ENCODE measurements at places on chromosomes 13 and 19.

DNA sequence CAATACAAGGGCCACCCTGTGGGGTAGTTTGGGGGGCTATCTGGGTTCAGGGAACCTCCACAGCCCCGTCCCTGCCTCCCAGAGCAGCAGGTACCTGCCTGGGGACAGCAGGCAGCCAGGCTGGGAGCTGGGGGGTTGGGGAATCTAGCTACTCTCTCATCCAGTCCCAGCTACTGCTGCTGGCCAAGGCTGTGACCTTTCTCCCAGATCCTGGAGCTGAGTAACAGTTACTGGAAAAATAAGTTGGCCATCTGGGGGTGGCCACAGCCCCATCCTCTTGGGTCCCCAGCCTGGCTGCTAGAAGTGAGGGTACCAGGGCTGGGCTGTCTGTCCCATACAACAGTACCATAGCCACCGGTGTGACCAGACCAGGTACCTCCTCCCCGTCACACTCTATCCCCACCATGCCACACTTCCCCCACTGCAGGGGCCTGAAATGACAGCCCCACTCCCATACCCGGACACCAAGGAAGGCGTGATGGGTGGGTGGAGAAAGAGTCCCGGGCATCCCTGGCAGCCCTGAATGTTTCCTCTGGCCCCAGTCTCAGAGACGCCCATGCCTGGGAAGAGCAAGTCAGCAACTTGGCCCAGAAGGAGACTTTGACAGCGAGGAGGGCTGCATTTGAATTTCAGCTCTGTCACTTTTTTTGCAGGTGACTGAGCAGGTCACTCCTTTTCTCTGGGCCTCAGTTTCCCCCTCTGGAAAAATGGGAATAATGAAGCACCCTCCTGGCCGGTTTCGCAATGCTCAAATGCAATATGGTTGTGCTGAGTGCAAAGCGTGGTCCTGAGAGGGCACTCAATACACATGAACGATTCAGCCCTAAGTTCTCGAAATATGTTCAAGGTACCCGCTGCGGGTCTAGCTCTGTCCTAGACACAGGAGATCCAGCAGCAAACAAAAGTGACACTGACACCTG is 30.7 kb upstream of the NFIC start:
- no peak for DNase-seq

DNA sequence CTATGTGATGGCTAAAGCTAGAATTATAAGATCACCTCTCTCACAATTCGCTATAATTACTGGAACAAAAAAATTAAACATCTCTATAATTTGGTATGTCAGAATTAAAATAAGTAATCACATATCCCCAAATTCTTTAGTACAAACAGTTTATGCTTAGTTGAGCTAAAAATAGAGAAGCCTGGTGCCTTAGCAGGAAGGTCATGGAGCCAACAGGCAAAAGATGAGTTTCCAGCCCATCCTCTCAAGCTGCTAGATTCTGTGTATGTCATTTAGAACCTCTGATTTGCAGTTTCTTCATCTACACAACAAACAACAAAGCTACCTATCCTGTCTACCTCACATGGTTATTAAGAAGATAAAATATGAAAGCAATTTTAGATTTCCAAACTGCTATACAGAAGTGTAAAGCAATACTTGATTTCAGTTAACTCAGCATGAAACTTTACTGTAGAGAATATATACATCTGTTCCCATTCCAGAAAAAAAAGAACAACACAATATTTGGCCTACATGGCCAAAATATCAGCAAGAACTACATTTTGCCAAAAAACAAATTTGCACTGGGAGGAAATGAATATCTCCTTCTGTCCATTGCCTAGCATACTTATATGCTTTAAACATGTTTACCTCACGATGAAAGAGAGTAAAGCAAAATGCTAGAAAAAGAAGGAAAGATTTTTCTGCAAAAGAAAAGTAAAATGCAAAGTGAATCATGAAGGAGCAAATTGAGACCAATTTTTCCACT is 294.0 kb upstream of the MIR17HG start:
- DNase-seq = no peak

DNA sequence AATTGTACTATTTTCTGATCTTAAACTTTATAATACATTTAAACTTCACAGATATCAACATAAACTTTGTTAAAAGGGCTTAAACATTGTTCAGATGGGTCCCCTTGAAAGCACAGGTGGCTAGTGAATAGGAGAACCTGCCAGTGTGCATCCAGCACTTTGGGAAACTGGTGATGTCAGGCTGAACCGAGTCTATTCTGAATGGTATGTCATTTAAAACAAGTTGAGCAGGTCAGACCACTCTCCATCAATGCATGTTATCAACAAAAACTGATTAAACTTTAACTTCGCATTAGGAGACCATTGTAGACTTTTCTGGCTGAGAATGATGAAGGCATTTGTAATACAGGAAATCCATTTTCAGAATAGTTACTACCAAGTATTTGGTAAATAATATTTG is 50.1 kb upstream of the FREM2 start:
- DNase-seq = no peak

DNA sequence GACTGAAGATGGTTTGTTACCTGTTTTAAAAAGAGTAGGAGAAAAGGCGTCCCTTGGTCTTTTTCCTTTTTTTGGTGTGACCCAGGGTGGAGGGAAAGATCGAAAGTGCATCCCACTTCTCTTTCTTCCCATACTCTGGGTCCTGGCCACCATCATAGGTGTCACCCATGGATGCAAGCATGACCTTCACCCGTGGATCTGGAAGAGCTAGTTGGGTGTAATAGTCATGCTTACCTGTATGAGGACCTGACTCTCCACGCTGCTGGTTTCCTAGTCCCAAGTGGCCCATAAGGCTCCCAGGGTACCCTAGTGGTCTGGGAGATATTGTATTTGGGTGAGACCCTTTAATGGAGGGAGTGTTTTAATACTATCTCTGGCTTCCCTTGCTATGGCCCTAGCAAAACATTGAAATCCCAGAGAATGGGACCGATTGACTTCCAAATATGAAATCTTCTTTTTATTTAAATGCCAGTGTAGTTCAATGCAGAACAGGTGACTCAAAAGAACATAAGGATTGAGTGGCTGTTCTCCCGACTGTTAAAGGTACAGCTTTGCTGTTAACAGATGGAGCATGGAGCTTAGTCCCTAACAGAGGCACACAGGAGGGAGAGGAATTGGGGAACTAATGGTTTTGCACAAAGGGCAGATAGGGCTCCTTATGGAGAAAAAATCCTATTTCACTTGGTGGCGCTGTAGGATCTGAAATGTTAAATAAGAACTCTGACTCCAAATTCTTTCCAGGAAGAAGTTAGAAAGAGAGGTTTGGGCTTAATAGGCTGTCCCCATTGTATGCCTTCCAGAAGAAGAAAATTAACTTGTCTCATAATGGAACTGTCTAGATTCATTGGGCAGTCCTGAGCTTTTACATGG is 7.0 kb upstream of the ZNF550 start:
- DNase-seq = peak; percentile 18

DNA sequence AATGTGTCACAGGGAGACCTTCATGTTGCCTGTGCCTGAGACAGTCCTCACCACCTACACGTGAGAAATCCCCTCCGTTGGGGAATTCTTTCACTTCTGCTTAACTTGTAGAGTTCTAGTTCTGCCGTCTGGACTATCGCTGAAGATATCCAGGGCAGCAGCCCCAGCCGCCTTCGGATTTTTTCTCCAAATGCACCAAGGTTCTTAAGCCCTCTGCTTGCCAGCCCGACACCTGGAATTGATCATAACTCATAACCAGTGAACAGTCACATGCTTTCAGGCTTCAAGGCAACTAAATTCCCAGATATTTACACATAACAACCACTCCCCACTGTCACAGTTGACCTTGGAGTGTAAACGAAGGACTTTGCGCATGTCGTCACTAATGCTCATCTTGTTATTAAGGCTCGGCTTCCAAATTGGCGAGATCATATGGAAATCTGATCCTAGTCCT is 114.4 kb downstream of the RAB20 start:
- peak; percentile 89 for DNase-seq

DNA sequence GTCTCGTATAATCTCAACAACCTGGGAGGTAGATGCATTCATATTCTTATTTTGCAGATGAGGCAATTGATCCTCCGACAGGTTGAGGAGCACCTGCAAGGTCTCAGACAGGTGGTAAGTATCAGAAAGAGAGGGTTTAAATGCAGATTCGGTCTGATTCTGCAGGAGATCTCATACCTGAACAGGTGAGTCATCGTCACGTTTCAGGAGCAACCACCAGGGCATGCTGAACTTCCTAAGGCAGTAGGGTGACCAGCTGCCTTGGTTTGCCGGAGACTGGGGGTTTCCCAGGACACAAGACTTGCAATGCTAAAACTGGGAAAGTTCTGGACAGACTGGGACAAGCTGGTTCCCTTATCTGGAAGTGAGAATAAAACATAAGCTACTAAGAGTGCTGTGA is 68.8 kb upstream of the TSHZ3 start:
- no peak for DNase-seq

- peak; percentile 40 for DNase-seq
Measured at GRCh38 chr19:46351241-46352041, 4.6 kb downstream of the PPP5C start.

- DNase-seq = no peak
Measured at GRCh38 chr19:45674946-45675345, 6.9 kb downstream of the GIPR start.

Measured in inflammatory macrophage treated with lipopolysaccharide for 4 hours (primary cell).